Mammary epithelial cell (primary cell): ENCODE measurements at places on chromosomes 1 and 21. TPM values are rescaled to one million over a fixed set of nuclear protein-coding genes. Genes with fewer than 3 reads are reported as not detected.

Gene BNIPL
- 0.42 TPM for polyA plus RNA-seq

Gene IFI44L
- 0.14 TPM for polyA plus RNA-seq

- DNase-seq, result peak; percentile 87
Observed at GRCh38 chr1:202283379-202283844, 58.3 kb downstream of the UBE2T start.

Gene KCNA10
- not detected for polyA plus RNA-seq

DNA sequence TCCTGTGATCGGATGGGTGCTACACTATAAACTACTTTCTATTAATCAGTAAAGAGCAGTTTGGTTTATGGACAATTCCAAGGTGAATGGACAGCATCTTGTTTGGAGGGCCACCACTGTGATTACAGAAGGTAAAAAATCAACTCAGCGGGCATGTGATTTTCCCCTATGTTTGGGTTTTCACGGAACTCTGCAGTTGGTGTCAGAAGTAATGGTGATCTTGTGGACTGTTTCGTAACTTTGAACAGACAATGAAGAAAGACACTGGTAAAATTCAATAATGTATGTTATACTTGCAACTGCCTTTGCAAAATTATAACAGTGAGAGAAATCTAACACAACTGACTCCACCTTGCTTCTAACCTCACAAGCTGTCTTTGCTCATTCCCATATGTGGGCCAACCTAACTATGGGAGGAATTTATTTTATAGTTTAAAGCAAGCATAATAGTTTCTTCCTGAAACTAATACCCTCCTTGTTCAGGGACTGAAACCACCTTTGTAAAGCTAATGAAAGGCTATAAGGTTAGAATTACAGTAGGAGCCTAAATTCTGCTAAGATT lies 53.2 kb downstream of the TRIM33 start:
- DNase-seq, result no peak

DNA sequence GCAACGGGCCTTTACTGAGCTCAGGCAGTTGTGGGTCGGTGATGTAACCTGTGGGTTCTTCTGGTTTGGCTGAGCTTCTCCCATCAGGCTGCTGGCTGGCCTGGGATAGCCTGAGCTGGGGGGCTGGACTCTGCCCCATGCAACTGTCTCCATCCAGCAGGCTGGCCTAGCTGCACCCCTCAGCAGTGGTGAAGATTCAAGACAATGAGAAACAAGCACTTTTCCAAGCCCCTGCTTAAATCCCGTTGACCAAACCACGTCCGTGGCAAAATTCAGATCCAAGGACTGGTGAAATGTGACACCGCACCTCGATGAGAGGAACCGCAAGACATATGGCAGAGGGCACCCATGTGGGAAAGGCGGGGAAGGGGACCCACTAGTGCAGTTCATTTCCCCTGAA lies 25.6 kb downstream of the PRSS38 start:
- no peak for DNase-seq

Gene COPA
- polyA plus RNA-seq, result 120 TPM

DNA sequence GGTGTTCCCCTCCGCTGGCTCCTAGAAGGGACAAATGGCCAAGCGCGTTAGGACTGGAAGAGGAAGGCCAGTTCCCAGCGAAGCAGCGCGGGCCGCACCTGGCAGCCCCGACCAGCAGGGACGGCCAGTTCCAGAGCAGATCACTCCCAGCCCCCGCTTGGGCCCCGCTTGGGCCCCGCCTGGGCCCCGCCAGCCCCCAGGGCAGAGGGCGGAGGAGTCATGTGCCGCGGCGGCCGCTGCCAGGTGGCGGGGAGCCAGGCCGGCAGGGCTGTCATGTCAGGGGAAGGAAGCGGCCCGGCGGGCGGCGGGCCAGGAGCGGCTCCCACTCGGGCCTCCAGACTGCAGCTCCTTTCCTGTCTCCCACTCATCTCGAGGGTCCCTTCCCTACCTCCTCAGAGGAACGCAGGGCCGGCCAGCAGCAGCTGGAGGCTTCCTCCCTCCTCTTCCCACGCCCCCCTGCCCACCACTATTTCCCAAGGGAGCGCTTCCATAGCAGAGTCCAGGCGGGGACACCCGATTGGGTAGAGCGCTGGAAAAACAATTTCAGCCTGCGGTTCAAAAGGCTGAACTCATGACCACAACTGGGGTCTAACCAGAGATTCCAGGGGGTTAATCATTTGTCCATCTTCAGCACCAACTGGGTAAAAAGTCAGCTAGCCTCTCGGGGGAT lies 16.5 kb downstream of the ZNF697 start:
- peak; percentile 64 for DNase-seq

DNA sequence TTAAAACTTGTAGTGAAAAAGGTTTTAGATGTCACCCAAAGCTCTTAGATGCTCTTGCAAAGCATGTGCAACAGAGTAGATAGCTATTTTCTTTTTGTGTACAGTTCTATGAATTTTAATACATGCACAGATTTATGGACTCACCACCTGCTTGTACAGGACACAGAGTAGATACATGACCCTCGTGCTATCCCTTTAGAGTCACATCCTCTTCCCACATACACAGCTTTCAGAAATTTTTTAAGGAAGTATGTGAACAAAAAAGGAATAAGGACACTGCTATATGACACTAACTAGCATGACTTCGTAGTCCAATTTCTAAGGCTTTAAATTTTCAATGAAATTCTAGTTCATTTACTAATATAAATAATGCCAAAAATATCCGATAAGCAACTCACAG lies 60.9 kb downstream of the ABL2 start:
- no peak for DNase-seq

Gene TSPEAR
- not detected for polyA plus RNA-seq

- no peak for DNase-seq
Observed at GRCh38 chr1:86993269-86993985, 79.0 kb downstream of the HS2ST1 start.

Gene SPRR2E
- polyA plus RNA-seq, result not detected

GRCh38 chr1:188689542-188689941 lies 1788.1 kb downstream of the BRINP3 start:
- peak; percentile 56 for DNase-seq

DNA sequence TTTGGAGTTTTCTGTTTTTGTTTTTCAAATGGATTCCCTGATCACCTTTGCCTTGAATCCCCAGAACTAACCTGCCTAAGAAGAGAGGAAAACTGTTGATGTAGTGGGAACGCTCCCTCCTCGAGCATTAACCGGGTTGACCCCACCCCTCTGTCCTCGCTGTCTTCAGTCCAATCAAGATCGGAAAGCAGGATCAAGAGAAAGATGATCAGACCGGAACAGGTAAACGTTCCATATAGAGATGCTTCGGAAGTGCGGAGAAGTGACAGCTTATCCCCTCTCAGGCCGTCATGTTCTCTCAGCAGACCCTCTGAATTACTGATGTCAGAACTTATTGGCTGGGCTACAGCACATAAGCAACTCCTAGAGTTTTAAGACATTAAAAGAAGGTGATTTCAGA lies 800 bp upstream of the FAM163A start:
- no peak for DNase-seq

GRCh38 chr1:17425806-17426600 lies 13.5 kb downstream of the RCC2 start:
- no peak for DNase-seq

Gene SLC5A3
- 2.7 TPM for polyA plus RNA-seq

GRCh38 chr1:34688006-34688741 lies 66.7 kb upstream of the GJB5 start:
- no peak for DNase-seq

- no peak for DNase-seq
Observed at GRCh38 chr1:50497007-50497406, 73.8 kb upstream of the DMRTA2 start.

DNA sequence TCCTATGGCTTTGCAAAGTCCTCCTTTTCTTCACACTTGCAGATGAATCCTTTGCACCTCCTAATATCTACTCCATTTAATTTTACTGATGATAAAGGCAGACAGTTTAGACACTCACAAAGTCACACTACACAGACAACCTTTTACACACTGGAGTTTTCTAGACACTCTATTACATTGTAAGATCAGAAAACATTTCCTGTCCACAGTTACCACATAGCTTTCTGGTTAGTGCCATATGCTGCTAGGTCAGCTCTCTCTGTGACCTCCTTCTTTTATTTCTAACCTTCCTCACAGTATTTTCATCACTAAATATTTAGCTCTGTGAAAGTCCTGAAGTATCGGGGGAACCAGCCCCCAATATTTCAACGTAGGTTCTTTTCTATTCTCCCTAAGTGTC lies 5.1 kb downstream of the SH2D1B start:
- no peak for DNase-seq

Gene SLFNL1
- polyA plus RNA-seq, result 0.02 TPM

- peak; percentile 93 for DNase-seq
Observed at GRCh38 chr1:153805042-153805745, 30.0 kb downstream of the SLC27A3 start.

- no peak for DNase-seq
Observed at GRCh38 chr1:47113178-47113577, 24.1 kb upstream of the CYP4A22 start.

GRCh38 chr21:25691976-25692375 lies 42.7 kb downstream of the ATP5PF start:
- no peak for DNase-seq

GRCh38 chr1:174623324-174624035 lies 175.7 kb downstream of the GPR52 start:
- DNase-seq, result no peak

DNA sequence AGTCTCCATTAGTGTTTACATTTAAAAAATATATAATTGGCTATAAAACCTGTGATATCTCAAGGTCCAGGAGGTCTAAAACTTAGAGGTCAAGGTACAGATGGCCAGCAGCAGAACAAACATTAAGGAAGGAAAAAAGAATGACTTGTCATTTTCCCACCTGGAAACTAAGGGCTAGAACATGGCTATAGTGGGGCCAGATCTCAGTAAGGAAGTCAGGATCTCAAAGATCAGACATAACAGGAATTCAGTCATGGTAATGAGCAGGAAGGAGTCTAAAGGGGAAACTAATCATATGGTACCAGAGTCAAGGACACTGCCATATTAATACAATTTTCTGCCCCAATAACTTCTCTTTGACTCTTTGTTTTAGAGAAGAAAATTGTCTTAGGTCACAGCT lies 1018.8 kb downstream of the PLA2G4A start:
- no peak for DNase-seq

Gene CLIC6
- not detected for polyA plus RNA-seq

GRCh38 chr1:222387007-222387814 lies 160.7 kb downstream of the HHIPL2 start:
- DNase-seq, result no peak

- no peak for DNase-seq
Observed at GRCh38 chr1:63623952-63624351, 30.7 kb downstream of the PGM1 start.

Gene RAB3B
- 1.4 TPM for polyA plus RNA-seq

- no peak for DNase-seq
Observed at GRCh38 chr21:34077888-34078287, 4.5 kb downstream of the MRPS6 start.

DNA sequence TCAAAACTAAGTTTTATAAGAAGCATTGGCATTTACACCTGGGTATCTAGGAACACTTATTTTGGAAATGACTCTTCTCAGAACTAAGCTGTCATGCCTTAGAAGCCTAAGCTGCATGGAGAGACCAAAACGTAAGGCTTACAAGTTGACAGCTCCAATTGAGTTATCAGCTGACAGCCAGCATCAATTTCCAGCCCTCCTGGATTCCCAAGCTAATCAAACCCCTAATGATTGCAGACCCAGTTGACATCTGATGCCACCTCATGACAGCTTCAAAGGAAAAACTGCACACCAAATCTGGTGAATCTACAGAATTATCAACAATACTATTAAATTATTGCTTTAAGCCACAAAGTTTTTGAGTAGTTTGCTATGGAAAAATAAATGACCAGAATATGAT lies 187.6 kb upstream of the PRMT6 start:
- no peak for DNase-seq

DNA sequence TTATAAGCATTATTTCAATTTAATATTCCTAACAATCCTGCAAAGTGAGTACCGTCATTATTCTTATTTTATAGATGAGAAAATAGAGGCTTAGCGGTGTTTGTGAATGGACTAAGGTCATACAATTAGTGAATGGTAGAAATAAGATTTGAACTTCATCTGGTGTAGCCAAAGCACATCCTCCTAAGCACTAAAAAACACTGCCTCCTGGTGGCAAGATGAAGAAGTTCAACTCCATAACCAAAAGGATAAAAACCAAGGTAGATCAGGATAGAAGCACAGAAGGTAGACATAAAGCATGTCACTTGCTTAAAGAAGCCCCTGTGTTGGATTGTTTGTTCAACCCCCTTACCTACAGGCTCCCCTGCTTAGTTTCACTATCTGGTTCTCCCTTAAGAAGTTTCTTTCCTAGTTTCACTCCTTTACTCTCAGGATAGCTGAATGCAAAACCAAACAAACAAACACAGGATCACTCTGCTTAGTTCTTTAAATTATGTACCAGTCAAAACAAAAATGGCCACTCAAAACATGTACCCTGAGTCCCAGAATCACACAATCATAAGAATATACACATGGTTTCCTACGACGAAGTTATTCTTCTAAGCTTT lies 12.7 kb upstream of the AIM2 start:
- no peak for DNase-seq

DNA sequence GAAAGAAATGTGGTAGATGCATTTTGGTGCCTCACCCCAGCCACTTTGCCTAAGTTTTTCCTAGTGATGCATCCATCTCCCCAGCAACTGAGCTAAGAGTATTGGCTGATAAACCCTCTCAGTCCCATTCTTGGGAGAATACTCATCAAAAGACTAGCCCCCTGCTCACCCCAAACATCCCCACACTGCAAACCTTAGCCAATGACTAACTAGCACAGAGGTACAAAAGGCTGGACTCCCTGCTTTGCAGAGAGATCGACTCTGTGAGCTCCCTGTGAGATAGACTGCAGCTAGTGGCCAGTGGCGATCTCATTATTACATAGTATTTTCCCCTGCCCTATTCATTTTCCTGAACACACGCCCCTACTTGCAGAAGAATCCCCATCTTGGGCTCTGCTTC lies 155.3 kb downstream of the HHIPL2 start:
- DNase-seq, result no peak

Gene TMEM79
- polyA plus RNA-seq, result 26.2 TPM

- no peak for DNase-seq
Observed at GRCh38 chr1:52976183-52977035, 49.3 kb downstream of the SCP2 start.

DNA sequence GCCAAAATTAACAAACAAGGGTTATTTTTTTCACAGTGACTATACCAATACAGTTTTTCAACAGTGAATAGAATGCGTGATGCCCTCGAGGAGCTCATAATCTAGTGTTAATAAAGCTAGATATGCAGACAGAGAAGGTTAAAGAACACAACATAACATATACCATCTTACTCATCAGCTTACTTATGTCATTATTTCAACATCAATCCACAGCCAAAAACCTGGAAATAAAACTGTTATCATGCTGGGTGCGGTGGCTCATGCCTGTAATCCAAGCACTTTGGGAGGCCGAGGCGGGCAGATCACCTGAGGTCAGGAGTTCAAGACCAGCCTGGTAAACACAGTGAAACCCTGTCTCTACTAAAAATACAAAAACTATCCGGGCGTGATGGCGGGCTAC lies 6.1 kb downstream of the STX6 start:
- DNase-seq, result no peak

- peak; percentile 41 for DNase-seq
Observed at GRCh38 chr1:25111706-25112105, 120.6 kb downstream of the SYF2 start.

- no peak for DNase-seq
Observed at GRCh38 chr1:74715806-74716205, 17.0 kb downstream of the CRYZ start.
